ENCODE measurements at places on chromosomes 2 and 18.

- peak; percentile 23 for DNase-seq
Observed at GRCh38 chr2:207394812-207395534, 134.8 kb upstream of the CREB1 start.

GRCh38 chr2:168705534-168706470 is 96.6 kb upstream of the NOSTRIN start:
- no peak for DNase-seq

- no peak for DNase-seq
Observed at GRCh38 chr18:55517055-55517454, 70.9 kb downstream of the TCF4 start.

DNA sequence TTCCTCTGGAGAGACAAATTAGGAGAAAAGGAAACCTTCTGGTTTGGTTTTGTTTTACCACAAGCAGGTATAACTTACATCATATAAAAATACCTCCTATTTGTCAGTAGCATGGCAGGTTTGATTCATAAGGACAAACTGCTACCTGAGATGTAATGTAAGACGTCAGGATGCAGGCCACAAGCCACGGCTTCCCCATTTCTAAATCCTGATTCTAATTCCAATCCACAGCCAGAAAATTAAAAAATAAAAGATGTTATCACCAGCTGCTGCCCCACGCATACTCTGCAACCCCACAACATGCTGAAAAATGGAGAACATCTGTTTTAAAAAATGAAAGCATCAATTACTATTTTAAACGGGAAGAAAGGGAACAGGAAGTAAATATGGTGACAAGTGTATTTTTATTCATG is 197.6 kb downstream of the BCL11A start:
- DNase-seq: no peak

- no peak for DNase-seq
Observed at GRCh38 chr18:42112657-42113420, 157.8 kb downstream of the PIK3C3 start.

GRCh38 chr2:56014046-56014730 is 90.6 kb upstream of the EFEMP1 start:
- DNase-seq: no peak

- no peak for DNase-seq
Observed at GRCh38 chr2:52810460-52810859, 957.1 kb upstream of the CHAC2 start.

DNA sequence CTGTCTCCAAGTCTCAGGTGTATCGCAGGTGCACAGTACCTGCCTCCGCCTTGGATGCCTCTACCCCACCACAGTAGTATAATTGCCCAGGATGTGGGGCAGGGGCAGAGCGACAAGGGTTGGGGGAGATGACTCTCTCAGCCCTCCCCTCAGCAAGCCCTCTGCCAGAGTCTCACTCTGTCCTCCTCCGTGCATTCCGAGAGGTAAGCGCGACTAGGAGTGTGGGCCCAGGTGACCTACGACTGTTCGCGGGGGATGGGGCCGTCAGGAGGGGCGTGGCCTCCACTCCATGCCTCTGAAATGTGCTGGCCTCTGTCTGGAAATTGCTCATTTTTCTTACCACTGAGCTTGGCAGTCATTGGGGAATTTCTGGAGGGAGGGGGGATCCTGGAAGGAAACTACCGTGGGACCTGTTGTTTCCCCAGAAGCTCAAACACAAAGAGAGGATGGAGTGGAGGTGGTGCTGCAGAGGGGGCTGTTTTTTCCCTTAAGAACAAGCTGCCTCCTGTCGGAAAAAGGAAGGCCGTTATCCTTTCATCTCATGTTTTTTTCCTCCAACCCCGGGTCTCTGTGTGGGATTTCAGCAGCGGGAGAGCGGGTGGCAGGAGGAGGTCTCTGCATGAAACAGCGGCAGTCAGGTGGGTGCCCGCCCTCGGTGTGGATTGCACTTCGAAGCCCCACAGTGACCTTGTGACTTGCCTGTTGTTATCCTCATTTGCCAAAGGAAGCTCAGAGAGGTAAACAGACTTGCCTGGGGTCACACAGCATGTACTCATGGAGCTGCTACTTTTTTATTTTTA is 13.0 kb upstream of the RALB start:
- DNase-seq: no peak
